ENCODE measurements at places on chromosomes 16 and 17.

- DNase-seq = peak; percentile 32
Measured at GRCh38 chr16:73040136-73040535, 7.8 kb downstream of the ZFHX3 start.

- no peak for DNase-seq
Measured at GRCh38 chr16:22397464-22397863, 23.0 kb upstream of the CDR2 start.

DNA sequence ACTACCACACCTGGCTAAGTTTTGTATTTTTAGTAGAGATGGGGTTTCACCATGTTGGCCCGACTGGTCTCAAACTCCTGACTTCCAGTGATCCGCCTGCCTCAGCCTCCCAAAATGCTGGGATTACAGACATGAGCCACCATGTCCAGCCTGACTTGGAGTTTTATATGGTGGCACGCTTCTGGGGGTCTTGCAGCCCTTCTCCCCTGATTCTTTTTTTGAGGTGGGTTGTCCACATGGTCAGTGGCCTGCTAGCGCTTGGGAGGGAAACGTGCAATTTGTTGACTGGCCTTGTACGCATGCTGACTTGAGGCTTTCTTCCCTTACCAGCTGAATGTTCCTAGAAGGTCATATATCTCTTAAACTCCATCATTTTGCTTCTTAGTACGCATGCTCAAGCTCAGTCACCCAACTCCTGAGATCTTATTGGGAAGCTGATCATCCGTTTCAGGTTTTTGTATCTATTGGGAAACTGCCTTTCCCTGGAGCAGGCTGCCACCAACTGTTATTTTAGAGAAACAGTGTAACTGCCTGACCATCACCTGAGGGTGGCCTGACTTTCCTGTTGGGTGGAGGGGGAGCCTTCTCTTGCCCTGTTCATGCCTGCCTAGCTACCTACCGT, 13.7 kb upstream of the LDHD start:
- no peak for DNase-seq

GRCh38 chr17:39131616-39132015, 19.8 kb downstream of the PLXDC1 start:
- DNase-seq = no peak

- DNase-seq = no peak
Measured at GRCh38 chr16:57127037-57127763, 34.8 kb downstream of the CPNE2 start.

GRCh38 chr17:73455050-73455687, 143.4 kb upstream of the CDC42EP4 start:
- DNase-seq = no peak

DNA sequence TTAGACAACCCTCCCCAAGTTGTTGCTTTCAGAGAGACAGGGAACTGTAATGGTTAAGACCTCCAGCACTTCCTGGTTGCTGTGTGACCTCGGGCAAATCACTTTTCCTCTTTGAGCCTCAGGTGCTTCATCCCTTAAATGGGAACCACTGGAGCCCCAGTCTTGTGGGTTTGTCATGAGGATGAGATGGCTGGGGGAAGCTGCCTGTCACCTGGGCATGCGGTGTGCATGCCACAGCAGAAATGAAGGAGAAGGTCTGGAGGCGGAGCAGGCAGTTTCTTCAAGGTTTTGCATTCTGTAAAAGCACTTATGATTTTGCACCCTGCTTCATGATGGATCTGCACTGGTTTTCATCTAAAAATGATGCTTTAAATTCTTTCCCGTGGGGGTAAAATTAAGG, 22.1 kb downstream of the NAGPA start:
- DNase-seq = no peak

GRCh38 chr17:46097497-46097896, 95.7 kb downstream of the KANSL1 start:
- DNase-seq = no peak

DNA sequence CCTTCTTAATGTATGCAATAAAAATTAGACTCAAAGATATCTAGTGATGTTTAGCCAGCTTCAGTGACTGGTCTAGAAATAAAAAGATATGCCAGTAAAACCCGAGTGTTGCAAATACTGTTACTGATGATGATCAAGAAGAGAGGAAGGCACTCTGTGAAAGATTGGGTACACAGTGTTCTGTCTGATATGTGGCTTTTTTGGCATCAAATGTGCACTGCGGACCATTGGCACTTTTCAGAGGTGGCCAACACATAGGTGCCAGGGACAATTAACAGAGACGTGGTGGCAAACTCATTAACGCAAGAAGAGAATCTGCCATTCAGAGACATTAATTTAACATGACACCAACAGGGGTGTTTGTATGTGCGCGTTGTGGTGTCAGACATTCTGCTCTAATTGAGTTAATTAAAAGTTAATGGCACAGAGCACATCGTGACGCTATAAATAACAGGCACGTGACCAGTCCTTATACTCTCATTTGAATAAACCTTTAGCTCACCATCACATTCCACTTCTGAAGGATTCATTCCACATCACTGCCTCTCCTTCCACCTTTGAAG, 549.3 kb upstream of the HSBP1 start:
- no peak for DNase-seq

GRCh38 chr16:10791048-10791447, 27.5 kb downstream of the TVP23A start:
- no peak for DNase-seq

GRCh38 chr17:27282054-27282551, 11.8 kb upstream of the WSB1 start:
- DNase-seq = no peak

GRCh38 chr17:48100591-48101011, 677 bp downstream of the CBX1 start:
- peak; percentile 17 for DNase-seq

- DNase-seq = no peak
Measured at GRCh38 chr17:65515959-65516948, 45.2 kb downstream of the AXIN2 start.

GRCh38 chr16:31177136-31177535, 2.8 kb upstream of the FUS start:
- DNase-seq = no peak

DNA sequence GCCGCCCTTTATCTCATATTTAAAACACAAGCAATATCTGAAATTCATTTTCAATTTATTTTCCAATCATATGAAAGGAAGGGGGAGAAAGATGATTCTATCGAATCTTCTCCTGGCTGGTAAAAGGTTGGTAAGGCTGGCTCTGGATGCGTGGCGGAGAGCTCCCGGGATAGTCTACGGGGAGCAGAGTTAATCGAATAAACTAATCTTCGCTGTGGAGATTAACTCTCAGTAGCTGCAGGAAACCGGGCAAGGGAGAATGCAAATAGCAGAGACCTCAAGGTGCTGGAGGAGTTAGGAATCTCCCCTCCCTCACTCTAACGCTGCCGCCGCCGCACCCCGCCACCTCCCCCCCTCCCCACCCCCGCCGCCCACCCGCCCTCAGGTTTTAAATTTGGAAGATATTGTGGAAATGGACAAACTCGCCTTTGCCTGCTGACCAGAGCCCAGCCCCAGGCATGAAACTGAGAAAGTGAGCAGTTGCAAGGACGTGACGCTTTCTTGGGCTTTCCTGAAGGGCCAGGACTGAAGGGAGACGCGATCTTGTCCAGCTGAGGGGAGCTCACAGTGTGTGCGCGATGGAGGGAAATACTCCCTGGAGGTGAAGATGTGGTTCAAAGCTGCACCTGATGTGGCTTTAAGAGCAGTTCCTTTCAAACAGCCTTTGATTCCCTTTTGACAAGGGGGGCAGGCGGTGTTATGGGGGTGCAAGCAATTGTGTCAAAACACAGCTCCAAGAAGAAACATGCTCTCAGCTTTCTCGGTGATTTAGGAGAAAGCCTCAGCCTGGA, 308.2 kb upstream of the IRX3 start:
- DNase-seq = no peak

GRCh38 chr17:6134721-6135120, 64.5 kb downstream of the WSCD1 start:
- no peak for DNase-seq

- DNase-seq = no peak
Measured at GRCh38 chr16:51881731-51882130, 665.2 kb downstream of the TOX3 start.
